ENCODE measurements at places on chromosomes 2 and 18. TPM values are rescaled to one million over a fixed set of nuclear protein-coding genes. Genes with fewer than 3 reads are reported as not detected.

Gene GALNT14
- 2.1 TPM for total RNA-seq

Gene MTLN
- total RNA-seq, result 90.8 TPM

Gene RAD51AP2
- not detected for total RNA-seq

Gene CDK15
- total RNA-seq, result 0.52 TPM

Gene CHST10
- 12.5 TPM for total RNA-seq

Gene TTN
- 2,245 TPM for total RNA-seq

Gene MAP3K19
- not detected for total RNA-seq

Gene IL36A
- total RNA-seq, result not detected

Gene TMEM169
- 1.6 TPM for total RNA-seq

Gene MAB21L4
- total RNA-seq, result not detected

Gene LRRTM4
- total RNA-seq, result 1.6 TPM

Gene ALPP
- not detected for total RNA-seq

Gene DYNC2LI1
- 26.6 TPM for total RNA-seq

Gene SCYGR5
- total RNA-seq, result not detected

Gene DUSP19
- 2.1 TPM for total RNA-seq

Gene FBXO48
- under 0.01 TPM for total RNA-seq

Gene FECH
- total RNA-seq, result 50.6 TPM

Gene SOWAHC
- 9.4 TPM for total RNA-seq

Gene GATA6
- 2.6 TPM for total RNA-seq

Gene CCDC150
- 6.8 TPM for total RNA-seq

Gene ERBB4
- total RNA-seq, result 9.9 TPM

Gene WDR33
- 41.2 TPM for total RNA-seq

Gene TOGARAM2
- total RNA-seq, result 0.52 TPM

Gene ANKRD30B
- total RNA-seq, result under 0.01 TPM
